ENCODE measurements at places on chromosomes 2 and 18.

DNA sequence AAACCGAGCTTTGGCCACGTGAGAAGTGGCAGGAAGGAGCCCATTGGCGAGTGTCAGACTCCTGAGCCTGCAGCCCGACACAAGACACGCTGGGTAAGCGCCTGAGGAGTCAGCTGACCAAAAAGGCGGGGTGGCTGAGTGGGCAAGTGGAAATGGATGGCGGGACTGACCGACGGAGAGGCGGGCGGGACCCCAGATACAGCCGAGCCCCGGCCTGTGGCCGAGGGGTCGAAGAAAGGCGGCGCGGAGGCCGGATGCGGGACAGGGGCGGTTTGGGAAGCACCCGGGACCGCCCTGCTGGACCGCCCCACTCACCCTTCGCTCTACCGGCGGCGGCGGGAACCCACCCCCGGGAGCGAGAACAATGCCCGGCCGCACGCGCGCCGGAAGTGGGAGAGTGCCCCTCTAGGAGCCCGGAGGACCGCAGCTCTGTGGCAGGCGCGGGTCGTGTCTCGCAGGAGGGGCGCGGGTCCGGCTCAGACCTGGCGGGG, 22.8 kb downstream of the ZSCAN30 start:
- no peak for DNase-seq

DNA sequence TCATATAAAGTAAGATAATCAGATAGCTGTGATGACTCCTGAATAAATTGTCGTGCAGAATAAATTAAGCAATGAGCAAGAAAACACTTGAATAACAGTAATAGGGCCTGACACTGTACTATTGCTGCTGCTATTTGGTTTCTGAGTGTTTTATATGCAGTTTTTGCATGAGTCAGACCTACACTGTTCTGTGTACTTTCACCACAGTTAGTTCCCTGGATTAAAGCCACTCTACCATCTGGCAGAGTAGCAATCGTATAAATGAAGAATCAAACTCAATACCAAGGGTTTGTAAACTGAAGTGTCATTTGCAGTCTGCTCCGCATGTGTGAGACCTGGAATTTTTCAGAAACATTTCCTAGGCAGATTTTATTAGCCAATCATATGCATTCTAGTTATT, 398.6 kb upstream of the CDH7 start:
- no peak for DNase-seq

DNA sequence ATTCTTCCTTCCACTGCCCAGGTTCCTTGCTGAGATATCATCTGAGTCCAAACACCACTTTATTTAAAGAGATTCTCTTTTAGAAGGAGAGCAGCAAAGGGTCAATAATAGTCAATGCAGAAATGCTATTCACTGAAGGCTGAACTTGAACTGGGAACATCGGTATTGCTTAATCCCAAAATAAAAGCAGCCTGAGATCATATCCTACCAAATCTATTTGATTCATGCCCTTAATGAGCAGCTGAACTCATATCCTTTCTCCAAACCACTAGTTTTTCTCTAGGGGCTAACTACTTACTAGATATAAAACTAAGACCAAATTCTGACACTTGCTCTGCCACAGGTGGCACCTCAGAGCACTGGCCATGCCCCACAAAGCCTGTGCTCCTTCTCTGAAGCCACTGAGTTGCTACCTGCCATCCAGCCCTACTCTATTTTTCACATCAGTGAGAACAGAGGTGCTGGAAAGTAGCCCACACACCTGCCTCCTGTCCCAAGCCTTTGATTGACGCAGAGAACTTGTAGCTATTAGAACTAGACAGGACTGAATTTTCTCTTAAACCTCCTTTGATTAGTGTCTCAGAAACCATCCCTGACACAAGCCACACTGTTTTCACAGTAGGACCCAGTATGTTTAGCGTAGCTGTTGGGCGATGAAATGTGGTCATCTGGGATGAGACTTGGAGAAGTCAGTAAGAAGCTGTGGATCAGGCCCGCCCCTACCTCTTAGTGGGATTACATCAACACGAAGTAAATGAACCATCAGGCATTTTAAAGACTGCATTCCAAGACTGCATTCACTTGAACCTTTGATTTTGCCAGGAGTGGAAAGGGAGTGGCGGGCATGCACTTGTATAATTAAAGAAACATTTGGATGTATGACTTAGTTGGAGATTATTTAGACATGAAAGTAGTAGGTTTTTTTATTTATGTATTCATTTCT, 124.3 kb downstream of the RBMS1 start:
- DNase-seq: no peak

- no peak for DNase-seq
Observed at GRCh38 chr2:163467251-163467630, 268.6 kb downstream of the FIGN start.

DNA sequence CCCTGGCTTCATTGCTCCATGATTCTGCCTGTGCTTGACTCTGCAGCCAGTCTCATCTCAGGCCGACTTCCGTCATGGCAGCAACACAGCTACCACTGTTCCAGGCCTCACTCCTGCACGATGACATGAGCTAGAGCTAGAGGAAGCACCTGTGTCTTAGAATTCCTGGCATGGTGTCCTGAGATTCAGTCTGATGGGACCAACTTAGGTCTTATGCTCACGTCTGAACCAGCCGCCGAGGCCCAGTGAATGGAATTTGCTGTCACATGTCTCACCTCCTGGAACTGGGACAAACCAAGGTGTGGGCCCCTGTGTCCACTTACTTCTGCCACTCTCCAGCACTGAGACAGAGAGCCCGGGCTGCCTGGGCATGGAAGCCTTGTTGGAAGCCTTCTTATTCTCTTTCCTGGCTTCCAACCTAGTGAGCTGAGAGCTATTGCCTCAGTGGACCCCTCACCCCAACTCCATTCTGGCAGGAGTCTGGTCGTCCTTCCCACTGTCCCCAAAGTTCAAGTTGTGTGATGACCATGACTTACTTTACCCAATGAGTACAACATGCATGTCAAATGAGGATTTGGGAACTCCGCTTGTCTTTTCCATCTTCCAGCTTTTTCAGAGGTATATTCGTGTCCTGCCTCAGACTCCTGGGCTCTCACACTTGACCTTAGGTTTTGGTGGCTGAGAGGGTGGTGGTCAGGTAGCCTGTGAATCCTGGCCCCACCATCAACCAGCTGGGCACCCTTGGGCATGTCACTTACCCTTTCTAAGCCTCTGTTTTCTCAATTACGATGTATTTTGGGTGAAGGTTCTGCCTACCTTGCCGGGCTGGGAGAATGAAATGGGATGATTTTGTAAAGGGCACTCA, 39.1 kb upstream of the HS6ST1 start:
- no peak for DNase-seq

DNA sequence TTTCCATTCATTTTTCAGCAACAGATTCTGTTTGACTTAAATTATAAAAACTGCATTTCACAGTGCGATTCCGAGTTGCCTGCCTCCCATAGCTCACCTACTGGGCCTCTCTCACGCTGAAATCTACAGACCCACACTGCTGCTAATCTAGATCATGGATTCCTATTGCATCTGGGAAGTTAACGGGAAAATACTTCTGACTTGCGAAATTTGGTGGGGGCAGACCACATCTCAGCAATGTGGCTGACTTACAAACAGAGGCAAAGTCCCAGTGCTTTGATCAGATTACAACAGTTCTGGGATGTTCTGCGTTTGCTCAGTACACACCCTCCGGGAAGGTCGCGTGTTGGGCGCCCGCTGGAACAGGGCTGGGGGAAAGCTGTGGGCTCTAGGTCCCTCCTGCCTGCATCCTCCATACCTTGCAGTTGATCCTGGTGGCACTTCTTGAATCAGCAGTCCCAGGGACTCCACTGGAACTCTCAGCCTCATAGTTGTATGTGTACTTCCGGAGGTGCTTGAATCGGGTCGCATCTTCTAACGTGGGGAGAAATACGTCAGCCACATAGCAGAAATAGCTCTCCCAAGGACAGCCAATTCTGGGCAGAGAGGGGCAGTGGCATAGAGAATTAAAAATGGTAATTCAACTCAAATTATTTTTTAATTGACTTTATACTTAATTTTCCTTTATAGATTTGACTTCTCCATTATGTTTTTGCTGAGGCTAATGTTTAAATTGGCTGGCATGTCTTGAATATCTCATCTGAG, 1.7 kb downstream of the APOB start:
- DNase-seq: no peak

- no peak for DNase-seq
Observed at GRCh38 chr18:34981487-34981886, 59.7 kb upstream of the MAPRE2 start.

- DNase-seq: no peak
Observed at GRCh38 chr2:181348107-181348837, 108.9 kb upstream of the ITGA4 start.

GRCh38 chr18:76374330-76375281, 120.4 kb downstream of the ZNF516 start:
- DNase-seq: no peak

DNA sequence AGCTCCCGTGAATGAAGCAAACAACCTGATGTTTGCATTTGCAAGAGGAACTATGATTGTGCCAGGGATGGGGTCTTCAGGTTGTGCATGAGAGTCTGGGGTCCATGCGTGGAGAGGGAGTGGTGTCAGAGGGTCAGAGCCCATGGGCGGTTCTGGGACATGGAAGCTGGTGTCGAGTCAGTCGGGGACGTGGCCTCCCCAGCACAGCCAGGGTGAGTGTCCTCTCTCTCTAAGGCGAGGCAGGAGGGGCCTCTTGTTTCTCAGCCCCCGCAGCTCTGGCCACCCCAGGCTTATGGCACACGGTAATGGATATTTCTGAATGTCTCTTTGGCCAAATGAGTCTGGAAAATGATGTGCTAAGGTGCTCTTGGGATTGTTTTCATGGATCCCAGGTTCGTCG, 118.6 kb downstream of the RTP5 start:
- no peak for DNase-seq

- DNase-seq: peak; percentile 22
Observed at GRCh38 chr2:9665898-9666297, 35.1 kb upstream of the YWHAQ start.

DNA sequence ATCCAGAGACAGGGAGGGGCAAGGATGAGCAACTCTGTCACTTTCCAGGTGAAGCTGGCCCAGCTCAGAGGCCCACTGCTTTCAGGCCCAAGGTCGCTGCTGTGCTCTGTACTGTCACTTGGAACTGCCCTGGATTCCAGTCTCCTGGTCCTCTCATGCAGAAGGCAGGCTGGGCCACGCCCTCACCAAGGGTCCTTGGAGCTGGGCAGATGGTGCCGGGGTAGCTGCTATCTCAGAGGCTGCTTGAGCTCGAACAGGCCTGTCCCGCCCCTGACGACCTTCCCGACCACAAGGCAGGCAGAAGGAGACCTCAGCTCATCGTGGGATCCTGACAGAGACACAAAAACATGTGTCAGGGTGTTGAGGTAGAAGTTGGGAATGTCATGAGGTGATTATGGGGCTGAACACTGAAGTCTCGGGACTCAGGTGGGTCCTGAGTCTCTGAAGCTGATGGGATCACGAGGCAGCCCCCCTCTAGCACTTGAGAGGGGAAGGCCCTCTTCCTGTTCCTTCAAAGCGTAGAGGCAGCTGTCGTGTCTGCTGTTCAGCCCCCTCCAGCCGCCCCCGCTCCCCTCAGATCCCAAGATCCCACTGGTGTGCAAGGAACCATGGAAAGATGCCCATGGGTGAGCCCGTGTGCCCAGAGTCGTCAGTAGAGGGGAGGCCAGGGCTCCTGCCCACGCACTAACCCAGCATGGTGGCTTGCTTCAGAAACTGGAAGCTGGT, 78.3 kb downstream of the POLR1A start:
- DNase-seq: no peak

DNA sequence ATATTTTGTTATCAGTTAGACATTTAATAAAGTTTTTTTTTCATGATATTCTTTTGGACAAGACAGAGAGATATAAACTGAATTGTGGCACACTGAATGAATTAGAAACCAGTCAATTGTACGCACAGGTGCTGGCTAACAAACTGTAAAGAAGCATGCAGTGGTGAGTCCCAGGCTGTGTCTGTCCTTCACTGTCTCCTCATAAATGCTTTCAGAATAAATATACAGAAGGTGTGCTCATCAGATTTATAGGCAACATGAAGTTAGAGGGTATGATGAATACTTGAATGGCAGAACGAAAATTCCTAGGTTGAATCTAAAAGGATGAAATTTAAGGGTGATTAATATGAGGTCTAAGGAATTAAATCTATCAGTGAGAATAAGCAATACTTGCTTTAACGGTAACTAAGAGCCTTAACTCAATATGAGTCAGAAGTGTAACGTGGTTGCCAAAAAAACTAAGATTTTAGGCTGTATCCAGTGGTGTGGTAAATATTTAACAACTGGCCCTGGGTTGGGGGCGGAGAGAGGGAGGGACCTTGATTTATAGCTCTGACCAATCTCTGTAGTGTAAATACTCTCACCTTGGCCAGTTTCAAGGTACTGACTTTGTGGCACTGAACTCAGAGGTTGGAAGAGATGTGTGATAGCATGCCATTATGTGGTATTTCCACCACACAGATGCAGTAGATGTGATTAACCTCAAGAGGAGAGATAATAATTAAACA, 41.9 kb upstream of the AAK1 start:
- no peak for DNase-seq

DNA sequence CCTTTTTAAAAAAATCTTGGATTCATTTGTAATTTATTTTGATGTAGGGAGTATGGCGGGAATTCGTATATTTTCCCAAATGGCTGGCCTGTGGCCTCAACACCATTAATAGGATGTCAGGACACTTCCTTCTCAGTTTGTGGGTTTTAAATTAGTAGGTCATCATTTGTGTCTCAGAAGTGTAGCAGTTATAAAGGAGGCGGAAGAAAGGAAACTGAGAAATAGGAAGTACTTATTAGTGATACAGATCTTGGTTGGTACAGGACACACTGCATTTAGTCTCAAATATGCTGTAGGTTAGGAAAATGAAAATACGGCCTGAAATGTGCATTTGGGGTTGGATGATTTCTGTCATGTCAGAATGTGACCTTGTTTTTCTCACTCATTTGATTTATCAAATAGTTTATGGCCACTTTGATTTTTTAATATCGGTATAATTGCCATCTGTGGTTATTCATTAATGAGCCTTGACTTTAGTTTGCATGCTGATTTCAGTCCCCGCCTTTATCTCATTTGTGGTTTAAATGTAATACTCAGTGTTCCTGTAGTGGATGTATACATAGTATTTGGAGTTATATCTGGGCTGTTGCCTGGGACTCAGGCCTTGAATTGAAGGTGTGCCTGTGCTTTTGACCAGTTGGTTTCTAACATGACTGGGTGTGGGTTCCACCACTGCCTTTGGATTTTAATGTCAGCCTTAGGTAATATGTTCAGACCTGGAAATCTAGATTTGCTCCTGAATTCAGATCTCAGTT, 31.4 kb downstream of the ZCCHC2 start:
- DNase-seq: no peak

- DNase-seq: no peak
Observed at GRCh38 chr2:98347298-98348065, 1.2 kb downstream of the CNGA3 start.

GRCh38 chr2:122636097-122636496, 880.6 kb downstream of the TSN start:
- DNase-seq: no peak

- peak; percentile 41 for DNase-seq
Observed at GRCh38 chr2:44528595-44528994, 166.8 kb downstream of the CAMKMT start.
